Muscle of leg (tissue), 16 donors: ENCODE measurements at places on chromosomes 12 and 14. TPM values are rescaled to one million over a fixed set of nuclear protein-coding genes. Genes with fewer than 3 reads are reported as not detected.

Gene EGLN3
- polyA plus RNA-seq = 51.7 TPM

Gene C14orf93
- polyA plus RNA-seq = 9.8 TPM

- DNase-seq = no peak
Measured at GRCh38 chr12:55933169-55933798, 2.3 kb downstream of the DGKA start.

- no peak for DNase-seq
Measured at GRCh38 chr12:49276304-49277290, 11.7 kb downstream of the TUBA1C start.

GRCh38 chr12:39300799-39301198 lies 142.1 kb downstream of the KIF21A start:
- peak; percentile 10 for DNase-seq

DNA sequence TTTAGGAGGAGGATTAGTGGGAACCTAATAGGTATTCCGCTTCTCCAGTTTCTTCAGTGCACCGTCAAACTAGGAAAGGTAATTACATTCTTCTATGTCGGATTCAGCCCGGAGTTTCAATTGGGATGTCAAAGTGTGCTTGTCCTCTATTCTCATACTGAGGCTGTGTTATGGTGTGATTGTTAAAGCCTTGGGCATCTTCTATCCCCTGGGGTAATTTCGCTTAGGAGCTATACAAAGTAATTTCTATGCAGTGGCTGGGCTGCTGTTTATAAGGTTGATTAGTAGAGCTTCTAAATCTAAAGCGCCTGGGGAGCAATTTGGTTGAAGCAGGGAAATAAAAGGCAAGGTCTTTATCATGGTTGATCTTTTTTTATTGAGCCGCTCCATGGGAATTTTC lies 399.6 kb downstream of the ZFP36L1 start:
- peak; percentile 47 for DNase-seq

DNA sequence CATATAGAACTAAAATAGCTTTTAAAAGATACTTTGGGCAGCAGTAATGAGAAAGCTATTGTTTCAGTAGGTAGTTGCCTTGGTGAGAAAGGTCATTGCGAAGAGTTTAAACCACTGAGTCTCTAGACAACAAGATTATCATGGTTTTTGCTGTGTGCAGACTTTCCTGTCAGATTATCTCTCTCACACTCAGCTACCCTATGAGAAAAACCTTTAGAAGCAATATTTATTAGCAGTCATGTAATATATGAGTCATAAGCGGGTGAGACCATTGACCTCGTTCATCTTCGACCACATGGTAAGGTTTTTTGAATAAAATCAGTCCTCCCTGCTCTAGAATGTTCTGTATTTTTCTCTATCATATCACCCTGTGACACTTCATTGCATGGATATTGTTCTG lies 59.9 kb downstream of the GPR65 start:
- no peak for DNase-seq

GRCh38 chr12:32120419-32120818 lies 13.8 kb downstream of the BICD1 start:
- DNase-seq = no peak
